ENCODE measurements at places on chromosomes 11 and 22. TPM values are rescaled to one million over a fixed set of nuclear protein-coding genes. Genes with fewer than 3 reads are reported as not detected.

The CCDC86 gene
- total RNA-seq = 7.0 TPM

The CHST1 gene
- 3.8 TPM for total RNA-seq

The NCF4 gene
- total RNA-seq = 6.7 TPM

- H3K36me3 ChIP-seq = no peaks in the 10 kb centered on the region
- no peak overlapping the region for H3K4me3 ChIP-seq
- DNase-seq = no peak
- no peaks in the 10 kb centered on the region for H3K27me3 ChIP-seq
These were observed 37.6 kb downstream of the SHANK2 start for GRCh38 chr11:71214553-71215424.

DNA sequence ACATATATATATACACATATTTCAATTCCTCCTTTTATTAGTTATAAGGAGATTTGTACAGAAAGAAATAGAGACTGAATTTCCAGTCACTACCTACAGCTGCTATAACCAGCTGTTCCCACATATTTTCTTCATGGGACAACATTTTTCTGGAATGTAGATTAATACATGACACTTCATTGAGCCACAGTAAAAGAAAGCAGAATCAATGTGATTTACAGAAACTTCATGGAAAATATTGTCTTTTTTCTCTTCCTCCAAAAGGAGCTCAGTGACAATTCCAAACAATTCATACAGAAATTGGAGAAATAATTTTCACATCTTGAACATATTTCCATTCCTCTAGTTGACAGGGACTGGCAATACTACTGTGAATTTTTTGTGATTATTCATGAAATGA, 249.2 kb downstream of the DLG2 start:
- H3K27me3 ChIP-seq = no peaks in the 10 kb centered on the region
- no peaks in the 10 kb centered on the region for H3K4me1 ChIP-seq
- H3K36me3 ChIP-seq = no peaks in the 10 kb centered on the region
- no peak overlapping the region for H3K27ac ChIP-seq
- H3K4me3 ChIP-seq = no peak overlapping the region

- DNase-seq = no peak
- no peaks in the 10 kb centered on the region for H3K36me3 ChIP-seq
- no peaks in the 10 kb centered on the region for H3K27me3 ChIP-seq
- H3K4me1 ChIP-seq = peaks cover 23% of the 10 kb centered on the region
These were observed 66.3 kb downstream of the LDLRAD3 start for GRCh38 chr11:36010010-36010740.

GRCh38 chr22:32880893-32881596, 79.5 kb downstream of the TIMP3 start:
- H3K27ac ChIP-seq = no peak overlapping the region
- DNase-seq = peak; percentile 91

- peak overlapping the region; percentile 67 for H3K27ac ChIP-seq
- H3K4me3 ChIP-seq = no peak overlapping the region
- H3K27me3 ChIP-seq = no peaks in the 10 kb centered on the region
- H3K36me3 ChIP-seq = no peaks in the 10 kb centered on the region
- no peak for DNase-seq
- H3K4me1 ChIP-seq = peaks cover 15% of the 10 kb centered on the region
These were observed 61.2 kb upstream of the CHST1 start for GRCh38 chr11:45726493-45727054.

All from ovary (tissue), 10 donors.